ENCODE measurements at places on chromosomes 1 and 21. TPM values are rescaled to one million over a fixed set of nuclear protein-coding genes. Genes with fewer than 3 reads are reported as not detected.

Gene SLC25A34
- total RNA-seq = 3.1 TPM

Gene TTC39A
- 3.3 TPM for total RNA-seq

Gene CDC14A
- total RNA-seq = 13.8 TPM

Gene ZBED6
- total RNA-seq = 29.1 TPM

Gene PRMT6
- total RNA-seq = 23.9 TPM

Gene KCNA3
- 4.0 TPM for total RNA-seq

Gene UAP1
- 52.5 TPM for total RNA-seq

Gene PDE9A
- 15.3 TPM for total RNA-seq

Gene C1QC
- 35.3 TPM for total RNA-seq

Gene ATP1A2
- total RNA-seq = 2,060 TPM

Gene FOXE3
- not detected for total RNA-seq

Gene RUNX3
- total RNA-seq = 0.10 TPM

Gene PPFIA4
- 18.9 TPM for total RNA-seq

Gene CCDC190
- 0.20 TPM for total RNA-seq

Gene TRIM67
- 5.2 TPM for total RNA-seq

Gene SYT2
- 11.1 TPM for total RNA-seq

Gene LRRC53
- 0.06 TPM for total RNA-seq

Gene ZNF362
- 10.1 TPM for total RNA-seq

Gene NTRK1
- total RNA-seq = 2.6 TPM

Gene GCSAML
- total RNA-seq = 0.40 TPM

Gene DPH2
- 15.4 TPM for total RNA-seq

Gene GPR37L1
- total RNA-seq = 3.1 TPM

Gene ILDR2
- total RNA-seq = 27.6 TPM

Gene CA14
- total RNA-seq = 33.7 TPM

Gene SPRR1B
- not detected for total RNA-seq

Gene IFFO2
- 7.5 TPM for total RNA-seq

Gene ESRRG
- total RNA-seq = 42.7 TPM

Gene ENAH
- 78.8 TPM for total RNA-seq

Gene MIXL1
- total RNA-seq = 0.22 TPM

Gene KPRP
- total RNA-seq = not detected

Gene PTAFR
- total RNA-seq = 4.7 TPM

Gene CDK11A
- 6.8 TPM for total RNA-seq

Gene DNM3
- 93.9 TPM for total RNA-seq

Gene SMPDL3B
- 2.5 TPM for total RNA-seq

Gene SPRR2G
- not detected for total RNA-seq

Gene PRAMEF4
- not detected for total RNA-seq

Gene PRELP
- 4.4 TPM for total RNA-seq

Gene GFI1
- 0.44 TPM for total RNA-seq

Gene MIS18A
- total RNA-seq = 6.7 TPM

Gene CHODL
- 74.2 TPM for total RNA-seq

Gene P3R3URF
- not detected for total RNA-seq

Gene NEGR1
- total RNA-seq = 88.6 TPM

Gene CLCNKA
- total RNA-seq = 0.10 TPM

Gene HAO2
- total RNA-seq = not detected

Gene SLC44A5
- total RNA-seq = 37.7 TPM

Gene CYB5RL
- 4.6 TPM for total RNA-seq

Data from spinal cord (tissue), 10 donors.